Fibroblast of upper back skin (primary cell): ENCODE measurements at places on chromosomes 11 and 22.

DNA sequence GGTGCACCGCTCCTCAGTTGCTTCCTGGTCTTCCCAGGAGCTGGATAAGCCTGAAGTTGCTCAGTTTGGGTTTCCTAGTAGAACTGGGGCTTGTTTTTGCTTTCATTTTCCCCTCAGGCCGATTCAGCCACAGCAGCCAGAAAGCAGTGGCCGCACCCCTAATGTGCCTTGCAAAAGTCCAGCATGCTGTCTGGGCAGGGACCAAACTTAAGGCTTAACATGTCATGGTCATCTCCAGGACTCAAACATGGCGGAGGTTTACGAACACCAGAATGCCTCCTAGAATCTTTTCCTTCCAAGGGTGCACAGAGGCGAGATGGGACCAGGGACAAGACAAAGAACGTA is 2.5 kb downstream of the GNG3 start:
- peak; percentile 11 for DNase-seq

DNA sequence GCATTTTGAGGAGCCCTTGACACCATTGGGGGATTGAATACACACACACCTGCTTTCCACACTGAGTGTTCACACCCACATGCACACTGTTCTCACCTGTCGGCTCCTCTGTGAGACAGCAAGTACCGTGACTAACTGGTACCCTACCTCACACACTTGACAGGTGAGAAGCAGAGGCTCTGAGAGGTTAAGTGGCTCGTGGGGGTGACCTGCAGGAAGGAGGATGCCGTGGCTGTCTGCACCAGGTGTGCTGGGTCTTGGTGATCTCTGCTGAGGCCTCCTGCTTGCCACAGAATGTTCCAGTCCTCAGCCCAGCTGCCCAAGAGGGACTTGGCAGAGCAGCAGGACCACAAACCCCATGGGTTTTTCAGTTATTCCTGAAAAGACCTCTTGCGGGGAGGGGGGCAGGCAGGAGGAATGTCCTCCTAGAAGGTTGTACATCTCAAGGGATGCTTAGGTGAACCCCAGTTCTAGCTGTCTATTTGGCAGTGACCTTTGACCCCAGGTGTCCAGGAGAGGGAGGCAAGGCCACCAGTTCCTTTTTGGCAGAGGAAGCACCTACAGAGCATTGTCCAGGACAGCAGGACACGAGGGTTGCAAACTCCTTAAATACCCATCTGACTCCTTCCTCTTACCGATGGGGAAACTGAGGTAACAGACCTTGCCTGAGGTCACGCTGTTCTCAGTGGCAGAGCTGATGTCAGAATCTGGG is 66.0 kb downstream of the SHISAL1 start:
- no peak for DNase-seq

- no peak for DNase-seq
These were observed 51.7 kb upstream of the PAK1 start for GRCh38 chr11:77525455-77526091.

GRCh38 chr22:20013382-20013871 is 3.2 kb downstream of the ARVCF start:
- peak; percentile 45 for DNase-seq

GRCh38 chr11:14290422-14290821 is 68.6 kb downstream of the RRAS2 start:
- DNase-seq: no peak

GRCh38 chr11:61776561-61777075 is 15.8 kb downstream of the TMEM258 start:
- peak; percentile 59 for DNase-seq

DNA sequence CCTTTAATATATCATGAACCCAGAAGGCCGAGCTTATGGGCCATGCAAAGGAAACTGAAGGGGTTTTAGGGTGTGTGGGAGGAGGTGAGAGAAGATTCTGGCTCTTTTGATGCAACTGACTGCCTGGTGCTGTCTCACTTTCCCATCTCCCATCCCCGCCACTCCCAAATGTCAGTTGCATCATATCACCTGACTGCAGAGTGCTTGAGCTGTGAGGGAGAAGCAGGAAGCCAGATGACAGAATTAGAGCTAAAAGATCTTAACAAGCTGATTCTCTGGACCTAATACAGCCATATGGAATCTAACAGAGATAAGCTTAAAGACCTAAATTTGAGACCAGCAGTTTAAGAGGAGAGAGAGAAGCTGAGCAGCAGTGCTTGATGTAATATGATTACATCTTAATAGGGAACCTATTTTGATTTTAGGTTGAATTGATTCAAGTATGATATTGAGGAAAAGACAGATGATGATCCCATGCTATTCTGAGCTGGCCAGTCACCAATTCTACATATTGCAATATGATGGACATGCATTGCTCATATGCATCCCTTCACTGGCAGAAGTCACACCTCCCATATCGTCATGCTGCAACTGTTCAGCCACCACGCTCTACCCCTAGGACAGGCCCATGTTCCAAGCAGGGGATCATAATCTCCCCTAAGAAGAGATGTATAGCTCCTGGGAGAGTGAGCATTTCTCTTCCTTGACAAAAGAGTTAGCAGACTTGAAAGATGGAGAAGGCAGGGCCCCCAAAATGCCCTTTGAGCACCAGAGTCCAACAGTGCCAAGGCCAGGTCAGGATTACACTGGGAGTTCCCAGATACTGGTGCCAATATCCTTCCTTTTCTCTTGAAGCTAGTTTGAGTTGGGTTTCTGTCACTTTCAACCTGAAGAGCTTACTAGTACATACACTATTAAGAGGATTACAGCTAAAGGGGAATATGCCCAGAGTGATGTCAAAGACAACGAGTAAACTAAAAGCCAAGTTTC is 44.9 kb downstream of the PLEKHA7 start:
- no peak for DNase-seq

- DNase-seq: no peak
These were observed at the start of gene IFITM10 for GRCh38 chr11:1750481-1750839. Gene IFITM10, minus strand, starts transcription at chr11:1750595. Its CDS starts 153 bp downstream, at chr11:1750442.

- no peak for DNase-seq
These were observed 580 bp downstream of the DTX4 start for GRCh38 chr11:59172345-59173079.

- no peak for DNase-seq
These were observed 23.5 kb downstream of the TBRG1 start for GRCh38 chr11:124646148-124646547.

GRCh38 chr11:70368961-70369360 is 29.4 kb upstream of the CTTN start:
- peak; percentile 16 for DNase-seq

GRCh38 chr22:48845356-48845936 is 982.2 kb downstream of the BRD1 start:
- no peak for DNase-seq

- peak; percentile 37 for DNase-seq
These were observed 17.0 kb downstream of the THY1 start for GRCh38 chr11:119406005-119406404.

DNA sequence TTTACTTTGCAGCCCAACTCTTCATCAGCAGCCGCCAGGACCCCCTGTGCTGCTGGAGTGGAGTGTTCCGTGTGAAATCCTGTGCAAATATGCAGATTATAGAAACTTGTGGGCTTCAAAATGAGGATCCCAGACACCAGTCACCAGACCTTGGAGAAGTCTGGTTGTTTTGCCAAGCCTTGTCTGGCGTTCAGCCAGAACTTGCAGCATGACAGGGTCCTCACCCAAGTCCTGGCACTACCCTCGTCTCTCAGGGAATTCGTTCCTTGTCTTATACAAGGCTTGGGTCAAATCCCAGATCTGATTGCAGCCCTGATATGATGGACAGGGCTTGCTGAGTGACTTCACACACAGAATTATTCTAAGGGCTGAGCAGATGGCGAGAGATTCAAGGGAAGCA is 18.9 kb downstream of the SHISAL1 start:
- DNase-seq: no peak

- no peak for DNase-seq
These were observed 15.6 kb downstream of the OVCH2 start for GRCh38 chr11:7690648-7691047.

- no peak for DNase-seq
These were observed 9.5 kb upstream of the DGKZ start for GRCh38 chr11:46337626-46338345.

GRCh38 chr11:74019860-74020259 is 11.0 kb upstream of the UCP3 start:
- DNase-seq: no peak

GRCh38 chr22:19453718-19454117 is 6.2 kb upstream of the C22orf39 start:
- no peak for DNase-seq

- DNase-seq: no peak
These were observed 61.6 kb upstream of the NAV2 start for GRCh38 chr11:19651028-19651427.
